ENCODE measurements at places on chromosomes 7 and 10.

- DNase-seq: no peak
Measured at GRCh38 chr10:71618176-71618575, 101.4 kb downstream of the C10orf105 start.

DNA sequence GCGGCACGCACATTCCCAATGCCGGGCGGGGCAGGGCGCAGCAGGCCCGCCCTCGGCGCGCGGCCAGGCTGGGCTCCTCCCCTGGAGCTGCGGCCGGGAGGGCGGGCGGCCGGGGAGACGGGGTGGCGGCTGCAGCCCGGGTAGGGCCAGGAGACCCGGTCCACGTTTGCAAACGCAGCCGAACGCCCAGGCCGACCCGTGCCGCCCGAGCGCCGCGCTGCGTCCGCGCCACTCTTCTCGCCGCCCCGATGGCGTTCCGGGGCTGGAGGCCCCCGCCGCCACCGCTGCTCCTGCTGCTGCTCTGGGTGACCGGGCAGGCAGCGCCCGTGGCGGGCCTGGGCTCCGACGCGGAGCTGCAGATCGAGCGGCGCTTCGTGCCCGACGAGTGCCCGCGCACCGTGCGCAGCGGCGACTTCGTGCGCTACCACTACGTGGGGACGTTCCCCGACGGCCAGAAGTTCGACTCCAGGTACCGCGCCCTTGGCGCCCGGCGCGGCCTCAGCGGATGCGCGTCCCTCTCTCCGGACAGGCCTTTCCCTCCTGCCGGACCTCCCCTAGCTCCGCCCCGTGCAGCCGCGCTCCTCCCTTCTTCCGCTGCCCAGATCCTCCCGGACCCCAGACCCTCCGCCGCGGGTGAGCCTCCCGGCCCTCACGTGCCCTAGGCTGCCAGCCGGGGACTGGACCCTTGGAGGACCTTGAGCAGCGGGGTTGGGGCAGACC, at the start of gene FKBP9:
TSS of gene FKBP9 (plus strand) at position 115 of the 720 bp plus-strand sequence. CDS start at position 249, 134 bp downstream.
- peak; percentile 92 for DNase-seq

GRCh38 chr10:130963786-130964522, 347.6 kb downstream of the TCERG1L start:
- DNase-seq: no peak

DNA sequence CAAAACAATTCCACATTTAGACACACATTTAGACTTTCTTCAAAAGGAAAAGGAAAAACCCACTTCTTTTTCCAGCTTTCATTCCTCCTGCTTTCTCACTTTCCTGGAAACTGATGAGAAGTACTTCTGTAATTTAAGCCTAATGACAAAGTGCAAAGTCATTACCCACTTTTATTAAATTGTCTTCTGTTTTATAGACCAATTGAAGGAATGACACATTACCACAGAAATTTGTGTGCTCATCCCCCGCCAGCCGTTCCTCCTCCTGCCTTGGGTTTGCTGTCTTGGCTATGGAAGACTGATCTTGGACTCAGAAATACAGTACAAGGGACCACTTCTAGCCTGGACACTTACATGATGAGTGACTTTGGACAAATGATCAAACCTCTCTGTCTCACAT, 717.8 kb downstream of the SORCS3 start:
- DNase-seq: peak; percentile 68

GRCh38 chr7:88040694-88041093, 106.6 kb downstream of the ADAM22 start:
- peak; percentile 29 for DNase-seq

- no peak for DNase-seq
Measured at GRCh38 chr7:77184463-77184862, 15.2 kb downstream of the FGL2 start.

GRCh38 chr10:29771376-29771775, 136.6 kb upstream of the SVIL start:
- DNase-seq: no peak

DNA sequence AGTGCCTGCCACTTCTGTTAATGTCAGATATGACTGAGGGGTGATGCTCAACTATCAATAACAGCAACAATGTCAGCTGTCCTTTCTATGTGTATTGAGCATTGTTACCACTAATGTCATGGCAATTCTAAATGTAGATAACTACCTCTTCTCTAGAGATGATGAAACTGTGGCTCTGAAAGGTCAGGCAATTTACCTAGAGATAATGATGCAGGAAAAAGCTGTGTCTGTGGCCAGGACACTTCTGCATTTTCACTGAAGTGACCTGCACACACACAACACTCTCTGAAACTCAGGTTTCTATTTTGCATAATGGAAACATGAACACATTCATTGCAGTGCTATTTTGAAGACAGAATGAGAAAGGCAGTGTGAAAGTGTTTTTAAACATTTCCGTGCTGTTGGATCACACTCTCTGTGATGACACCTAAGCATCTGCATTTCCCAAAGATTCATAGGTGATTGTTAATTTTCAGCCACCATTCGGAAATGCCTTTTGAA, 148.2 kb downstream of the KCND2 start:
- no peak for DNase-seq

DNA sequence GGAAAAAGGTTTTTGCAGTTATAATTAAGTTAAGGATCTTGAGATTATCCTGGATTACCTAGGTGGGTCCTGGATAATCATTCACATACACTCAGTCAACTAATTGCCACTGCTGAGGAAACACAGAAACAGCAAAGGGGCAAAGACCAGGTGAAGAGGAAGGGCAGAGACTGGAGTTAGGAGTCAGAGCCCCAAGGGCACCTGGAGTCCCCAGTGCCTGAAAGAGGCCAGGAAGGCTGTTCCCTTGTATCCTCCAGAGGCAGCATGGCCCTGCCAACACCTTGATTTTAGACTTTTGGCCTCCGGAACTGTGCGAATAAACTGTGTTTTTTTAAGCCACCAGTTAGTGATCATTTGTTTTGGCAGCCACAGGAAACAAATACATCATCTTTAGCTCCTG, 24.6 kb downstream of the PRR15 start:
- DNase-seq: no peak

GRCh38 chr10:11318826-11319598, 292.4 kb downstream of the USP6NL start:
- no peak for DNase-seq

- peak; percentile 34 for DNase-seq
Measured at GRCh38 chr10:90751107-90751997, 106.5 kb downstream of the HTR7 start.

- no peak for DNase-seq
Measured at GRCh38 chr10:10914144-10914543, 103.5 kb upstream of the CELF2 start.

DNA sequence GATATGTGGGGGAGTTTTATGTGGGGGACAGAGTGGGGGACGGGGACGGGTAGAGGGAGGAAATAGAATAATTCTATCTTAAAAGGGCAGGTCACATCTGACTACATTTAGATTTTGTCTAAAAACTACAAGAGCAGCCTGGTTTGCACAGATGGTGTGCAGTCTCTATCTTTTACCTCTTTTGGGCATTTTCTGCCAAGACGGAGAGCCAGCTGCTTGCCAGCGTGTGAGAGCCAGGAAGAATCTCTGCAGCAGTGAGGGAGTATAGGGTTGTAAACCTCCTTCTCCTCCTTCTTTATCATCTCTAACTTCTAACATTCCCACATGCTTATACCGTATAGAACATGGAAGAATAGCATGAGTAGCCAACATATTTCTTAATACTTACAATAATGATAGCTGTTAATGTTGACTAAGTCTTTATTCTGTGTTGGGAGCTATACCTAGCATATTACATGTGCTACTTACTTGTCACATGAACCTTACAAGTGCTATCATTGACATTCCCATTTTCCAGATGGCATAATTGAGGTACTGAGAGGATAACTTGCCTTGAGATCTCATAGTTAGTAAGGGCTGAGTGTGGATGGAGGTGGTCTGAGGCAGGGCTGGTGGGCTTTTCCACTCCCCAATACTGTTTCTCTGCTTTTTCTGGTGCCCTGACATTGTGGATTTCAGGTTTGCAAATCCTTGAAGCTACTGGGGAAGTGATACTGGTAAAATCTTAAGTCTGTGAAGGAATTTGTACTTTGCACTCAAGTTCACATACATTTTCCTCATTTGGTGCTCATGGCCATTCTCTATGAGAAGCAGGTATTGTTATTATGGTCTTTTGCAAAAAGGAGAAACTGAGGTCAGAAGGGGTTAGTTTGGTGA, 1.1 kb downstream of the ENTPD1 start:
- no peak for DNase-seq

GRCh38 chr7:91327346-91327745, 63.1 kb downstream of the FZD1 start:
- no peak for DNase-seq

- DNase-seq: no peak
Measured at GRCh38 chr7:66824041-66824440, 83.5 kb downstream of the RABGEF1 start.

- DNase-seq: no peak
Measured at GRCh38 chr7:2710286-2710655, 22.3 kb downstream of the AMZ1 start.

GRCh38 chr7:1054861-1055450, 10.6 kb downstream of the GPR146 start:
- peak; percentile 19 for DNase-seq

- no peak for DNase-seq
Measured at GRCh38 chr10:58894929-58895328, 281.5 kb upstream of the PHYHIPL start.

DNA sequence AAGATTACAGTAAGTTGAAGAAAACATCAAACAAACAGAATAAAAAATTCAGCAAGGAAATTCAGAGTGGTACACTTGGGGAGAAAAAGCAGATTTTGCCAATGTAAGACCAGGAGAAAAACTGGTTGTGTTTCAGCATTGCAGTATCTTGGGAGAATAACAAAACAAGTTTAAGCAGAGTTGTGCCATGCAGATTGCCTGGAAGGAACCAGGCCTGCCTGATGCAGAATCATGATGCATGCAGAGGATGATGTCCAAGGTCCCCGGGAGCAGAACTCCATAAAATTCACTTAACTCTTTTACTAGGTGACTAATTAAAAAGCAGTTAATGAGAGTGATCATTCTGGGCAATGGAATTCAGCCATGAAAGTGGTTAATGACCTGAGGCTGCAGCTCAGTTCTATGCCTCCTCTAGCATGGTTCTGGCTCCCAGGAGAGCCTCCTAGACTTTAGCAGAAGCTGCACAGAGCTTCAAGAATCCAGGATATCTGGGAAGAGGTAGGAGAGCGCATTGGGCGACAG, 379.7 kb upstream of the C7orf33 start:
- no peak for DNase-seq

DNA sequence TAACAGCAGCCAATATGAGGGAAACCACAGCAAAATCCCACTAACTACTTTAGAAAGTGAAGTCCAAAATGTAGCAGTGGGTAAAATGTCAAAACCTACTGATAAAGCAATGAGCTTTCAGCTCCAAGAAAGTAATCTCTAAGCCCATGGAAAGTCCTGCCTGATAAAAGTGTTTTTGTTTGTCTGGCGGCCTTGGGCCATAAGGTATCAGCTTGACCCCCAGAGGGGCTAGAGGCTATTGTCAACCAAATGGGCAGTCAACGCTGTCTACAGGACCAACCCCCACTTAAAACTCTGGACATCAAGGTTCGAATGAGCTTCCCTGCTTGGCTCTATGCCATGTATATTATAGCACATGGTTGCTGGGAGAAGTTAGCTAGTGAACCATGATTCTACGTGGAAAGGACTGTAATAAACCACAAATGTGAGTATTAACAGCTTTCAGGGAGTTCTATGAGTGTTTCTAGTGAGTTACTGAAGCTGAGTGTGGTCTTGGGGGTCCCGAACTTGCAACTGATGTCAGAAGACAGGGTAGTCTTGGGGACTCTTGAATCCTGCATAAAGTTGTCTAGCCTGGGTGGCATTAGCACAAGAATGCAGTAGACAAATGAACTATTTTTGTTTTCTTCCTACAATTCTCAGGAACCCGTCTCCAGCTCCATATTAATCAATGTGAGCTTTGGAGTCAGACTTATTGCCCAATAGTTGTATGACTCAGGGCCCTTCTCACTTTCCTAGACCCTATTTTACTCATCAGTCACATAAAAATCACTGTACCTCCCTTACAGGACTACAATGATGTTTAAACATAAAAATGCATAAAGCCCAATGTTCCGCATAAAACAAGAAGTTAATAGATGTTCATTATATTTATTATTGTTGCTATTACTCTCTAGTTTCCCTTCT, 164.9 kb downstream of the DGKI start:
- peak; percentile 93 for DNase-seq

DNA sequence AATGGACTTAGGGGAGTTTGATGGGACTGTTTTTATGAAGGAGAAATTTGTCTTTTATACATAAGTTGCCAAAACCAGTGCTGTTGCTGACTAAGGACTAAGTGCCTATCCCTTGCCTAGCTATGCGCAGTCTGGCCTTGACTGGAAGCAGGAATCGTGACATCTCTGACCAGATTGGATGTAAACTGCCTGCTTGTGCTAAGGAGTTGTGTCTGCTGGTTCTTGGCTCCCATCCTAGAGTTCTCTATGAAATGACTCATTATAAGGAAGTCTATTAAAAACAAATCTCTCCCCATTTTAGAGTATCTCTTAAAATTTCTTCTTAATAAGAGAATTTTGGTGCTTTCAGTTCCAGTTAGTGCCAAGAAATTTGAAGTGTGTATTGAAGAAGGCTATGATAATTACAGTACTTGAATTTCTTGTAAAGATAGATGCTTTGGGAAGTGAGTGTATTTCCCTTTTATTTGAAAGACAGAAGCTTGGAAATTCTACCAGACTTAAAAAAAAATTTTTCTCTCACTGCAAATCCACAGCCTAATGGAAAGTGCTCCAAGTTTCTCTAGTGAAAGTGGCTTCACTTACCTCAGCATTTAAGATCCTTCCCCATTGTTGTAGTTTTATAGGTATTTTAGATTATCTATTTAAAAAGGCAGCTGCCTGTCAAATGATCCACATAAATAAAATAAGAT, 77.6 kb downstream of the BICC1 start:
- peak; percentile 95 for DNase-seq

DNA sequence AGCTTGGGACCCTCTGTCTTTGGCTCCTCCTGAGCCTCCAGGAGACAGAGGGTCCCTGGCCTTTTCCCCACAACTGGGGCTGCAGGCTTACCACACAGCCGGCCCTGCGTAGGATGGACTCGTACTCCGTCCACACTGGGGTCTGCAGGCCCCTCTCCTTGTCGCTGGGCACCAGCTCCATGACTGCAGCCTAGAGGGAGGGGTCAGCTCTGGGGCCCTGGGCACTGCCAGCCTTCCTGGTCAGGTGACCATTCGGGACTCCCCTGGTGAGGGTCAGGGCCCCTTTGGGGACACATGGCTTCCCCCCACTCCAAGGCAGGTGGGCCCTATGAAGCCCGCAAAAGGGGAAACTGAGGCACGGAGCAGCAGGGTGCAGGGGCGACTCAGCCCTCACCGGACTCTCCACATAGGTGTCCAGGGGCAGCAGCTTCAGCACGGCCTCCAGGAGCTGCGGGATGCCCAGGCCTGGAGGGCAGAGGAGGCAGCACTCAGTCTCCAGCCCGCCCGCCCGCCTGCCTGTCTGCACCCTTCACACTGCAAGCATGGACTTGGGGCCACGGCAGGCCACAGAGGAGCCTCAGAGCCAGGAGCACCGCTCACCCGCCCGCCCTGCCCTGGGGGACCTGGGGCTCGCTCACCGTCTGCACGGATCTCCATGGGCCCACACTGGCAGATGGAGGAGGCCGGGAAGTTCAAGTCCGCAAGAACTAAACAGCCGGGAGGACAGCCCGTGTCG, 1.1 kb downstream of the FUOM start:
- no peak for DNase-seq

All from fibroblast of skin of right quadriceps (primary cell).